Stimulated activated CD8-positive, alpha-beta memory T cell treated with anti-CD3 and anti-CD28 coated beads, Interleukin-2, amount 100 ng/mL, for 1 hour (primary cell): ENCODE measurements at places on chromosomes 11 and 22.

DNA sequence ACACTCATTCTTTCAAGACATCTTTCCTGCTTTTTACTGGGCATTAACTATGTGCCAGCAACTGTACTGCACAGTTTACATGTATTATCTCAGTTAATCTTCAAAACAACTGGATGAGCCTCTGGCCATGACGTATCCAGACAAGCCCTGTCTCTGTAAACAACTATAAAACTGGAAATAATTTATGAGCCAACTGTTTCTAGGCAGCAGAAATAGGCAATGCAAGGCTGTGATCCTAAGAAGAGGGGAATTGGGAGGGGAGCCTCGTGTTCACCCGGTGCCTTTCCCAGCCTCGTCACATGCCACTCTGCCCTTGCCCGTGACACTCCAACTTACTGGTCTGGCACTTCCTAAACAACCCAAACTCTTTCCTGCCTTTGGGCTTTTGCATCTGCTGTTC, 82.8 kb downstream of the FBXO7 start:
- no peak for DNase-seq

DNA sequence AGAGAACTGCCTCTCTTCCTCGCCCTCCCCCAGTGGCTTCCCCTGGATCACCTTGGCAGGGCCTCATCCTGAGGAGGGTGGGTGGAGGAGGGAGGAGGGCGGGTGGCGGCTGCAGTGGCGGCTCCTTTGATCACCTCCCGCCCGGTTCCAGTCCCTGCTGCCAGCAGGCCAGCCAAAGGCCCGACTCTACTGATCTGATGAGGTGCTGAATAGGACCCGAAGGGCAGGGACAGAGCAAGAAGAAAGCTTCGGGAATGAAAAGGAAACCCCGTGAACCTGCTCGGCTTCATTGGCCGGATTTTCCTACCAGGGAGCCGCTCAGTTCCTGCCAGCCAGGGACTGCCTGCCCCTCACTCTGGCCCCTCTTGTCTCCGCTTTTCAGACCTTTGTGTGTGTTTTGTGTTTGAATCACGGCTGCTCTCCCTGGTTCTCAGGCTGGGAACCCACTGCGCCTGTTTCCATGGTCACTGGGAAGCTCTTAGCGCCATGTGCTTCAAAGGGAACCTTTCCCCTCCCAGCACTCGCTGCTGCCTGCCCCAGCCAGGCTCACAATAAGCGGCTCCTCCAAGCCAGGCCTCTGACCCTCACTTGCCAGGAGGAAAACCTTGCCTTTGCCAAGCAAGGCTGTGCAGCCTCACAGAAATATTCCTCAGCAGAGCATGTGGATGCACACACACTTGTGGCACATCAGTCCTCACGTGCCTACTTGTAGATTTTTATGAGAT, 56.8 kb downstream of the C22orf31 start:
- DNase-seq, result no peak

- no peak for DNase-seq
Measured at GRCh38 chr11:45182902-45183301, 36.5 kb downstream of the PRDM11 start.

GRCh38 chr22:17198170-17199002, 20.8 kb downstream of the ADA2 start:
- no peak for DNase-seq

DNA sequence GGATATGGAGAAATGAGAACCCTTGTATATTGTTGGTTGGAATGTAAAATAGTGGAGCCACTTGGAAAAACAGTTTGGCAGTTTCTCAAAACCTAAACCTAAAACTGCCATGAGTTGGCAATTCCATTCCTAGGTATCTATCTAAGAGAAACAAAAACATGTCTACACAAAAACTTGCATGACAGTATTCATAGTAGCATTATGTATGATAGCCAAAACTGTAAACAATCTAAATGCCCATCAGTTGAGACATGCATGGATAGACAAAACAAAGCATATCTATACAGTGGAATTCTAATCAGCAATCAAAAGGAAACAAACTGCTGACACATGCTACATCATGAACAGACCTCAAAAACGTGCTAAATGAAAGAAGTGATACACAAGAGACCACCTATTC, 34.9 kb downstream of the TRAF6 start:
- DNase-seq, result no peak

DNA sequence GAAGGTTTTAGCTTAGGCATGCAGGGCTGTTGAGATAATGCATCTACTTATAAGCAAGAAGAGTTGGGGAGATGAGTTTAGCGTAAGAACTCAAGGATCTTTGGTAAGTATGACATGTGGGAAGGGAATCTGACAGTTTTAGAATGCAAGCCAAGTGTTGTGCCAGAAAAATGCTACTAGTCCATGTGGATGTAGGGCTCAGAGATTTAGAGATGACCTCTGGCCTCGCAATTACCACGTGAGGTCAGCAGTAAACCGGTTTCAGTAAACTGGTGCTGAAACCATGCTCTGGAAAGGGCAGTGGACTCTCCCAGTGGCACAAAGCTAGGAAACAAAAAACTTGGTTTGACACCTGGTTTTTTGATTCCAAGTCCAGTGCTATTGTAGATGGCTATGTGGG, 18.9 kb downstream of the MRPL16 start:
- DNase-seq, result no peak

DNA sequence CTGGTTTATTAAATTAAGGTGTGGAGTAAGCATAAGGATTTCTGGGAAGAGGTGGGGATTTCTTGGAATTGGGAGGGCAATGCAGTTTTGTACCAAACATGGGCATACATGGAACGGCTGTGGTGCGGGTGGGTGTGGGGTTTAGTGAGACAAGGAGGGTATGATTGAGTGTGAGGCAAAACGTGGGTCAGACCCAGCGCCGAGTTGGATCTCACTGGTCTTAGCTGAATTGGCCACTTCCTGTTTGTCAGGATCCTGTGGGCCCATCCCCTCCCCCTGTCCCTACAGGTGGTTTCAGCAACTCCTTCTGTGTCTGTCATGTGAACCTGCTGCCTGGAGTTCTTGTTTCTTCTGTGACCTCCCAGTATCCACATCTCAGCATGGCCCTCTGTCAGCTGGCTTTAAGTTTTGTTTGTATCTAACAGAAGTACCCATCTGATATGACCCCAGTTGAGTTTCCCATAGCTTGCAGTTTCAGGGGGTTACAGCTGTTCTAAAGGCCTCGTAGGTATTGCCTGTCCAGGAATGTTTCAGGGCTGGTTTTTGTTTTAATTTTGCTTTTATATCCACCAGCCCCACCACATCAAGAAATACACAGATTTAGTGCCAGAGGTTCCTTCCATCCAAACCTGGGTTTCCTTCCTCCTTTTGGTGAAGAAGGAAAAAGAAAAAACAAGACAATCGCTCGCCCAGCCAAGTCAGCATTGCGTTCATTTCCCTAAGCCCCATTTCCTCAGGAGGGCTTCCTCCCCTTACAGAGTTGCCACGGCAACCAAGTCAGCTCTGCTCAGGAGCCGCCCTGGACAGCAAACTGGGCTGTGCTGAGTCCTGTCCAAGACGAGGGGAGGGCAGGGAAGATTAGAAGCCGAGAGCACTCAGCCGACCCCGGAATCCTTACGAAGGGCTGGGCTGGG, 6.0 kb downstream of the APOL1 start:
- DNase-seq, result no peak

GRCh38 chr11:115325523-115325922, 178.7 kb downstream of the CADM1 start:
- no peak for DNase-seq

DNA sequence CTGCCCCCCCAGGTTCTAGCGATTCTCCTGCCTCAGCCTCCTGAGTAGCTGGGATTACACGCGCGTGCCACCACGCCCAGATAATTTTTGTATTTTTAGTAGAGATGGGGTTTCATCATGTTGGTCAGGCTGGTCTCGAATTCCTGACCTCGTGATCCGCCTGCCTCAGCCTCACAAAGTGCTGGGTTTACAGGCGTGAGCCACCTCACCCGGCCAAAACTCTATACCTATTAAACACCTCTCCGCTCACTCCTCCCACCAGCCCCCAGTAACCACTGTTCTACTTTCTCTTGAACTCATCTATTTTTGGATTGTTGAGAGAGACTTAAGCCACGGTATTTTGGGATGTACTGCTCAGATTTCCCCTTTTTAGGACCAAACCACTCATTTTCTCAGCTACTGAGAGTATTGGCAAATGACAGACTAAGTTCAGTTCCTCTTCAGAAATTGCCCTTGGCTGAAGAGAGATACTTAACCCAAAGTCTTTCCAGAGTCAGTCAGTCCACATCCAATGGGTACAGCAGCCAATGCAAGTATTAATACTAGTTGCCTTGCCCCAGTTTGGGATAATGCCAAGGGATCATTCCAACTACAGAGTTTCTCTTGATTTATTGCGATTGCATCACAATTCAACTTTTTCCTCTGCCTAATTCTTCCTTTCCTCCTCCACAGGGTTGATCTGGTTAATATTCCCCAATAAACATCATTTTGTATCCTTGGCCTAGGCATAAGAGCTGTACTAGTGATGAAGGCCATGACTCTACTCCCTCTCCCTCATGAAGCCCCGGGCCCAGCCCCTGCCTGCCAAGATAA, 36.8 kb upstream of the CSTF3 start:
- DNase-seq, result no peak

DNA sequence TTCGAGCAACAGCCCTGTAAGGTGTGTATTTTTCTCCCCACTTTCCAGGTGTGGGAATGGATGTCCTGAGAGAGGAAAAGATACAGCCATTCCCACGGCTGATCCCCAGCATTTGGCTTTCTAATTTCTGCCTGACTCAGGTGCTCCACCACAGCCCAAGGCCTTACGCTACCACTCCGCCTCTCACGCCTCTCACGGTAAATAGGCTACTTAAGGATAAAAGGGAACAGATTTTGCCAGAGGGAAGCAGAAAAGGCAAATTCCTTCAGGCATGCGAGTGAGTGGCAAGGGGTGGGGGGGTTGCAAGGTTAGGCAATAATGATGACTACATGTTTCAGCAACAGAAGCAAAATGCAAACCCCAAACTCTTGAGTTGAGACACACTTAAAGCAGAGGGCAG, 9.2 kb downstream of the PVALB start:
- DNase-seq, result no peak

DNA sequence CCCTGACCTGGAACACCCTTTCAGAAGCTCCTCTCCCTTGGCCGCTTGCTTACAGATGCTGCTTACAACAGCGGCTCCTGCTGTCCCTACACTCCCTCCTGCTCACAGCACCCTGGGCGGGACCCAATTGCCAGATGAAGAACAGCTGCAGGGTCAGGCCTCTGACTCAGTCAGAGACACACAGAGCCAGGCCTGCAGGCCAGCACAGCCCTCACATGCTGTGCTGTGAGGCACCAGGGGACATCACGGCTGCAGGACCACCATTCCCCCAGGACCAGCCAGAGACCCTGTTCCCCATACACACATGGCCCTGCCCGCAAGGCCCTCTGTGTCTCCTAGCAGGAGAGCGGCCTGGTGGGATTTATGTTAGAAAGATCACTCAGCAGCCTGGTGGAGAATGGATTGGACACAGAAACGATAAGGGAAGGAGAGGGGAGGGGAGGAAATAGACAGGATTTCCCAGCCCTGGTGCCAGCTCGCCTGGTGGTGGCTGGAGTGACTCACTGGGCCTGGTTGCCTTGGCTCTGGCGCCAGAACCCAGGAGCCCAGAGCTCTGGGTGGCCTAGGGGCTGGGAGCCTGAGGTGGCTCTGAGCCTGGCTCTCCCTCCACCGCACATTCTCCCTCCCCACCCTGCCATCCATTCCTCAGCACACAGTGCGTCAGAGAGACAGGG, 6.7 kb downstream of the CAPN5 start:
- DNase-seq, result no peak

DNA sequence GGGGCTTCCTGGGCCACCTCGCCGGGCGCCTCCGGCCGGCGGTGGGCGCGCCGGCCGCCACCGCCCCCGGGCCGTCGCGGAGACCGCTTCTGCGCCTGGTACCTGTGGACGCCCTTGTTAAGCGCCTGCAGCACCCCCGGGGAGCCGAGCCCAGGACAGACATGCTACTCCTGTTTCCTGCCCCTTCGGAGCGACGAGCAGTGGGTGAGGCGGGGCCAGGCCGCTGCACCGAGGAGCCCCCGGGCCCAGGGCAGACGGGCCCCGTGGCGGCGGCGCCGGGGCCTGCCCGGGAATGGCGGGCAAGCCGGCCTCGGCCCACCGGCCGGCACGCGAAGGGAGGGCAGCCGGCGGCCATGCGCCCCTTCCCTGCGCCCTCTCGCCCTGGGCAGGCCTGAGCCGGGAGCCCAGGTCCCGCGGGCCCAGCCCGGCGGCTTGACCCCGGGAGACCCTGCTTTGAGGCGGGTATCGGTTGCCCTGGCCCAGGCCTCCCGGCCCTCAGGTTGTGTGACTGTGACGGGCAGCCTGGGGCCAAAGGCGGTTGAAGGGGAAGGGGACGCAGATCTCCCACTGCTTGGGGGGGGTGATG, 789 bp upstream of the KDM2A start:
- no peak for DNase-seq

- DNase-seq, result no peak
Measured at GRCh38 chr11:68521969-68522652, 61.6 kb downstream of the PPP6R3 start.

DNA sequence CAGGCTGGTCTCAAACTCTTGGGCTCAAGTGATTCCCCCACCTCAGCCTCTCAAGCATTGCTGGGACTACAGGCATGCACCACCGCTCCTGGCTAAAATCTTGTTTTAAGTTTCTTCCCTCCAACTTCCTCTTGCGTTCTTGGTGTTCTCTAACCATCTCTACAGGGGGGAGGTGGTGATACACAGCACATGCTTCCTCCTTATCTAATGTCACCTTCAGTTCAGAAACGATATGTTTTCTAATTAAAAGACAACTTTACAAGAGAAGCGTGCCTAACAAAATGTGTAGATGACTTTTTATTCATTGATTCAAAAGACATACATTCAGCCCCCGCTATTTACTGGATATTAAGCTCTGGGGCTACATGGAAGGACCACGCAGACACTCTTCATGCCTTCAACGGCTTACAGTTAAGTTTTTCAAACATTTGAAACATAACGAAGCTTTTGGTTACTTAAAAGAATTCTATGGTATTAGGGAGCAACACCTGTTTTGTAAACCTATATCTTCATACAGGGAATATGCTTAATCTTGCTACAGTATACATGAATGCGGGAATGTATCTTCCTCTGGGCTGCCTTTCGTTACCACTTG, 933 bp upstream of the DLAT start:
- DNase-seq, result no peak

GRCh38 chr11:75557666-75558494, 4.2 kb upstream of the SERPINH1 start:
- no peak for DNase-seq

DNA sequence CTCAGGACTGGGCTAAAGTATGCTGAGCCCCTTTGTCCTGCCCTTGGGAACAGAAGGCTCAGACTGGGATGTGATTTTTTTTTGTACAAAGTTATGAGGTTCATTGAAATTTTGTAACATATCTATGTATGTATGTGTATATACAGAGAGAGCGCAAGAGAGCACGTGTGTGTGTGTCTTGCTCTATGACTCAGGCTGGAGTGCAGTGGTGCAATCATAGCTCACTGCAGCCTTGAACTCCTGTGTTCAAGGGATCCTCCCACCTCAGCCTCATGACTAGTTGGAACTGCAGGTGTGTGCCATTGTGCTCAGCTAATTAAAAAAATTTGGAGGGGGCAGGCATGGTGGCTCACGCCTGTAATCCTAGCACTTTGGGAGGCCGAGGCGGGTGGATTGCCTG, 5.7 kb downstream of the TMEM25 start:
- no peak for DNase-seq
